Hepatocyte (in vitro differentiated cells): ENCODE measurements at places on chromosomes 13 and 19.
A peak's percentile ranks its signal among the peaks of the same experiment; 100 is the strongest.

DNA sequence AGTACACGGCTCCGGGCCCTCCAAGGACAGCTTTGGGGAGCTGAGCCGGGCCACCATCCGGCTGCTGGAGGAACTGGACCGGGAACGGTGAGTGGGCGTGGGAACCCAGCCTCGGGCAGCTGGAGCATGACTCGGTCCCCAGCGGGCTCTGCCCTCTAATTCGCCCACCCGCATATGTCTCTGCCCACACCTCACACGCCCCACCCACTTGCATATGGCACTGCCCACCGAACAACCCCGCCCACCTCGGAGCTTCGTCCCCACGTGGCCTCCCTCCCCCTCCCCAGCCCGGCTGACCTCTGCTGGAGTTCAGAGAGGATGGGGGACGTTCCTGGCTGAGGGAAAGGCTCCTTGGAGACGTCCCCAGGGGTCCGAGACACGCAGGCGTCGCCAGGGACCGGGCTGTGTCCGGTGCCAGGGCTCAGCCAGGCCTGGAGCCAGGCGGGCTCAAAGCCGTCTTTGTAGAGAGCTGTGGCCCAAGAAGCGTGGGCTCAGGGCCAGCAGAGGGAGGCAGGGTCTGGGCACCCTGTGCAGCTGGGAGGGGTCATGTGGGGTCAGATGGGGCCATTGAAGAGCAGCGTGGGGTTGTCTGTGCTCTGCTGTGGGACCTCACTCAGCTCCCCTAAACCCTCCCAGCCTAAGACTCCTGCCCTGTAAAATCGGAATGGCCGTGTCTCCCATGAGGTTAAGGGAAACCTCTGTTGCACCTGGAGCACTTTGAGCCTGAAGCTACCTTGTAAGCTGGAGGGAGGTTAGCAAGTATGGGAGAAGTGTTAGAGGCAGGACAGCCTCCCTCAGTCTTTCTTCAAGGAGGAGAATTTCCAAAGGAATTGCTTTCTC, 3.8 kb downstream of the APC2 start:
- H3K4me1 ChIP-seq = no peaks in the 10 kb centered on the region
- no peak overlapping the region for H3K4me3 ChIP-seq
- no peak overlapping the region for H3K27ac ChIP-seq
- H3K36me3 ChIP-seq = no peaks in the 10 kb centered on the region
- no peak for DNase-seq

DNA sequence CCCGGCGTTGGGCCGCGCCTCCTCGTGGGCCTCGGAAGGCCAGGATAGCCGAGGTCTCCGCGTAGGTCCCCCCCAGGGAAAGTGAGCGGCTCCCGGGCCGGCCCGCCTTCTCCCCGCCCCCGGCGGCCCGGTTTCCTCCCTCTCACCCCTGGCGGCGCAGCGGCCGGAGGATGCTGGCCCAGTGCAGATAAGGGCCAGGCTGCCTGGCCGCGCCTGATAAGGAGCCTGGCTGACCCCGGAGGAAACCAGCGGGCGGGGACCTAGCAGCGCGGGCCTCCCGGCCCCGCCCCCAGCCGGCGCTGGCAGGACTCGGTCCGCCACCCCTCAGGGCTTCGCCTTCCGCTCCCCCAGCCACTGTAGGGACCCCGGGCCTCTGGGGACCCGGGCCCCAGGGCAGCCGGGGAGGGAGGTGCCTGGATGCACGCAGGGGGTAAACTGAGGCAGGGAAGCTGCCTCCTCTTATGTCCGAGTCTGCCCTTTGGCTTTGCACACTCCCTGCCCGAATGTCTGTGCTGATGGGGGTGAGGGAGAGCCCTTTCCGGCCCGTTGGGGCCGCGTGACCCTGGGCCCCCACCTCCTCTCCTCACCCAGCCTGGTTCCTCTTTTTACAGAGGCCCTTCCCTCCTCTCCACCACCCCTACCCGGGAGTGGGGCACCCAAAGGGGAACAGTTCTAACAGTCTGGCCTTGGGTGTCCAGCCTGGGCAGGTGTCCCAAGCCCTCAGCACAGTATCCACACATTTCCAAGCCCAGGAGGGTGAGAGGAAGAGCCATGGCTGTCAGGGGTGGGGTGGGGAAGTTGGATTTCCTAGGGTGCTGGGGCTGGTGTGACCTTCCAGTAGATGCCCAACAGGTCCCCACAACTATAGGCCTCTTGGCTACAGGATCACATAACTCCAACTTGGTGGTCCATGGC, at the start of gene LYL1:
Gene LYL1, minus strand, starts transcription at position 193 of the 915 bp plus-strand sequence. CDS start 1,687 bp downstream, outside the sequence.
- no peak within 1 kb of the TSS for H3K27ac ChIP-seq
- H3K36me3 ChIP-seq = no peaks in the 10 kb centered on the region
- peaks cover 24% of the 10 kb centered on the region for H3K4me1 ChIP-seq
- H3K4me3 ChIP-seq = no peak within 1 kb of the TSS
- peaks cover 24% of the 10 kb centered on the region for H3K27me3 ChIP-seq
- DNase-seq = peak; percentile 82

DNA sequence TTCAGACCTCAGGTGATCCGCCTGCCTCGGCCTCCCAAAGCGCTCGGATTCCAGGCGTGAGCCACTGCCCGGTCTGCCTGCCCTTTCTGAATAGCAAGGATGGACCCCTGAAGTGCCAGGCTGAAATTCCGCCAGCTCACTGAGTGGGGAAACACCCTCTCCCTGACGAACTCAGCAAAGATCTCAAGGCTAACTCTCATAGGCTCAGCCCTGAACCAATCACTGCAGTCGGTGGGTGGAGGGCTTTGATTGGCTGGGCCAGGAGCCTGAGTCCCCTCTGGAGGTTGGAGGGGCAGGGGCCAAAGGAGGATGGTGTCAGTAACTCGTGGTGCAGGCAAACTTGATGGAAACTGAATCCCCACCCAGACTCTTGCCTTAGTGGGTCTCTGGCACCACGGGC, 11.2 kb upstream of the COMP start:
- DNase-seq = peak; percentile 4
- H3K27me3 ChIP-seq = peaks cover 3% of the 10 kb centered on the region
- no peak overlapping the region for H3K4me3 ChIP-seq
- peaks cover 4% of the 10 kb centered on the region for H3K4me1 ChIP-seq
- no peaks in the 10 kb centered on the region for H3K36me3 ChIP-seq

- peak overlapping the region; percentile 57 for H3K4me3 ChIP-seq
- H3K27me3 ChIP-seq = no peaks in the 10 kb centered on the region
- H3K36me3 ChIP-seq = no peaks in the 10 kb centered on the region
- peak; percentile 45 for DNase-seq
These were observed 740 bp downstream of the ZNF555 start for GRCh38 chr19:2841855-2842574.

GRCh38 chr13:50990065-50990817, 80.7 kb downstream of the RNASEH2B start:
- H3K4me1 ChIP-seq = peaks cover 13% of the 10 kb centered on the region
- H3K27me3 ChIP-seq = no peaks in the 10 kb centered on the region
- H3K27ac ChIP-seq = no peak overlapping the region
- DNase-seq = no peak
- no peaks in the 10 kb centered on the region for H3K36me3 ChIP-seq
- H3K4me3 ChIP-seq = no peak overlapping the region

DNA sequence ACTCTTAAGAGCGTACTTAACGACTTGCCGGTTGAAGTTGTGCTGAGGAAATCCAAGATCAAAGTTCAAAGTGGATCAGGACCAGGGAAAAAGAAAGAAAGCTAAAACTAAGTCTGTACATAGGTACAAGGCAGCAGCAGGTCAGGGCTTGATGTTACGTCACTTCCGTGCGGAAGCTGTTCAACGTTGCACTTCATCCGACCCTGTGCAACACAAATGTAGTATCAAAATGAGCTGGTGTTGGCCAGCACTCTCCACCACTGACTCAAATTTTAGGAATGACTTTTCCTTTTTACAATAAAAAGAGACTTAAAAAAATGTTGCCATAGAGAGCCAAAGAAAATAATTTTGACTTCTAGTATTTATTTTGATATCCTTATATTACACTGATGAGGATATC, 1315.4 kb downstream of the EFNB2 start:
- no peak overlapping the region for H3K27ac ChIP-seq
- no peaks in the 10 kb centered on the region for H3K4me1 ChIP-seq
- H3K36me3 ChIP-seq = no peaks in the 10 kb centered on the region
- no peak for DNase-seq
- H3K27me3 ChIP-seq = no peaks in the 10 kb centered on the region
- H3K4me3 ChIP-seq = no peak overlapping the region

DNA sequence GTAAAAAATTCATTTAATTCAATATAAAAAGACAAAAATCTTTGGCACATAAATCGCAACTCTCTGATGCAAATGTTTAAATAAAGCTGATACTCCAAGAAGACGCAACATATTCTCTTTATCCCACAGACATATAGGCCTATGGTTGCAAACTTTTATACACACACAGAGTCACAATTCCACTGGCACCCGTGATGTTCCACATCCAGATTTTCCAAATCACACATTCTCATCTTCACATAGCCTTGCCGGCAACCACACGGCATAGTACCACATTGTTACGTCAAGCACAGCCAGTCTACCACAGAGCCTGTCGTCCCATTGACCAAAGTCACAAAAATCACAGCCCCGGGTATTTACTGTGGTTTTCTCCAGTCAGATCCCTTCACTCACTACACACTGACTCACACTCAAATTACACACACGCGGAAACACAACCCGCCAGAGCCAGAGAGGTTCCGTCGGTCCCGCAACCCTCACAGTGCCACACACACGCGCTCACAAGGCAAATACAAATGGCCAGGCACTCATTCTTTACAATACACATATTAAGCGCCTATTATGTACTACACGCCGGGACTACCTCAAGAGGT, 546 bp upstream of the ZNF546 start:
- H3K27me3 ChIP-seq = no peaks in the 10 kb centered on the region
- H3K4me1 ChIP-seq = peaks cover 8% of the 10 kb centered on the region
- peak; percentile 31 for DNase-seq

DNA sequence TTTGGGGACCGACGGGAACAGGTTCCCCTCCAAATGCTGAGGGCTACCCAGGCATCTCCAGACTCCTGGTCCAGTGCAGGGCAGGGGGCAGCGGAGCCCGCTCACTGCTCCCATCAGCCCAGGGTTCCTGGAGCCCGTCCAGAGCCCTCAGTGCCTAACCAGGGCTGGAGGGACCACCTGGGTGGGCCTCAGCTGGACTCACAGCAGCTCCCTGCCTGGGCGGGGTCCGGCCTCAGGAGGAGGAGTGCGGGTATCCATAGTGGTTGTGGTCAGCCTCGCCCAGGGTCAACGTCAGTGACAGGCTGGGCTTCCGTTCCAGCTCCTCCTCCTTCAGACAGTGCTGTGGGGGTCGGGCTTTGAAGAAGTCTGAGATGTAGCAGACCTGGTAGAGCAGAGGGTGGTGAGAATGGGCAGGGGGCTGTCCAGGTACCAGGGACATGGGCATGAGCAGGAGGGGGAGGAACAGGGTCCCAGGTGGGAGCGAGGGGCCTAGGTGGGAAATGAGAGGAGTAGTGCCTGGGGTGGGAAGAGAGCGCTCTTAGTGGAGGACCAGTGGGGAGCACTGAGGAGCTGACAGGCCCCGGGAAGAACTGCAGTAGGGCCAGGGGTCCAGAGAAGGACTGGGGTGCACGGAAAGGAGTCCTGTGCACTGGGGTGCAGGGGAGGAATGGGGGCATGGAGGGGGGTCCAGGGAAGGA, 9.9 kb downstream of the PLPP2 start:
- no peaks in the 10 kb centered on the region for H3K27me3 ChIP-seq
- H3K27ac ChIP-seq = no peak overlapping the region
- H3K36me3 ChIP-seq = no peaks in the 10 kb centered on the region

DNA sequence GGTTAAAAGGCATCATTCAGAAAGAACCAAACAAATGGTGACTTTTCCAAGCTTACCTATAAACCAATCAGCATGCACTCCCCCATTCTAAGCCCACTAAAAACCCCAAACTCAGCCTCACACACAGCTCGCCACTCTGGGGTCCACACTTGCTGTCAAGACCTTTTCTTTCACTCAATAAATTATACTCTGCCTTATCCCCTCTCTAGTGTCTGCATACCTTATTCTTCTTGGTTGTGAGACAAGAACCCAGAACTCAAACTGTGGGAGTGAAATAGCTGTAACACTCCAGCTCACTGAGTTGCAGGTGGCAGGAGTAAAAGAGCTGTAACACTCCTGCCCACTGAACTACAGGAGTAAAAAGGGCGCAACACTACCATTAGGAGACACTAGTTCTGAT, 559.0 kb downstream of the TBC1D4 start:
- no peaks in the 10 kb centered on the region for H3K36me3 ChIP-seq
- no peak overlapping the region for H3K4me3 ChIP-seq
- no peaks in the 10 kb centered on the region for H3K4me1 ChIP-seq

DNA sequence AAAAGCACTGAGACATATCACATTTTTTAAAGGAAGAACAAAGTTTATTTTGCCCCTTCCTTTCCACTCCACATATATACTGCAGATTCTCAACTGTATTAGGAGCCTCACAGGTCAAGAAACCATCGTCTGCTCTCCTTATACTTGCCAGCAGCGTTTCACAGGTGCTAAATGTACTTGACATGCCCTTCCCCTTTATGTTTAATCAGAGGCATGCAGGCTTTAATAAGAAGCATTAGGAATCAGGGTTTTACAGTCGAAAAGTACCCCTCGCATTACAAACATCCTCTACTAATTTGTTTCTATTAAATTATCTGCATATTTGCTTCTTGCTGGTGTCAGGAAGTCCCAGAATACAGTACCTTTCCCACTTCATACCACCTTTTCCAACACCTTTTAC, 3.7 kb upstream of the RAP2A start:
- H3K4me3 ChIP-seq = no peak overlapping the region
- peaks cover 13% of the 10 kb centered on the region for H3K4me1 ChIP-seq
- DNase-seq = no peak
- H3K36me3 ChIP-seq = no peaks in the 10 kb centered on the region

DNA sequence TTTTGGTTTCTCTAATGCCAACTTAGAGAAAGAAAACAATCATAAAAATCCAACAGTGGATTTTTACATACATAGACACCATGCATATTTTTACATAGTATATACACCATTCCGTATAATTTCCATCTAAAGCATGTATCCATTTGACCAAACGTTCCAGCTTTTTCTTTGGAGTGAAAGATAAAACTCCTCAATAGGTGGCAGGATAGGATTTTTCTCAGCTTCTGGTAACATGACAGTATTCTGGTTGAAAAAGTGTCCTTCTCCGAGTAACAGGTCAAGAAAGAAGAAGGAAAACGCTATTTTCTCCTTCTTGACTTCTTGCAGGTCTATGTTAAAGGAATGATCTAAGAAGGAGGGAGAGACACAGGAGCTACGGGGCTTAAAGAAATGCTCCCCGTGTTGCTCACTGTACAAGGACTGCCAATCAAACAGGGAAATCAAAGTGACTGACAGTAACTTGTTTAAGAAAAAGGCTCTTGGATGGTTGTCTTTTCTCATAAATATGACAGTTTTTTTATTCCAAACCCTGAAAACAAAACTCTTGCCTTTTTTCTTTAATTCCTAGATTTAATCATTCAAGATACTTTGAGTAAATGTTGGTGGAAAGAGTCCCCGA, 11.5 kb downstream of the FLT1 start:
- H3K27me3 ChIP-seq = no peaks in the 10 kb centered on the region
- H3K4me3 ChIP-seq = no peak overlapping the region
- H3K4me1 ChIP-seq = no peaks in the 10 kb centered on the region

DNA sequence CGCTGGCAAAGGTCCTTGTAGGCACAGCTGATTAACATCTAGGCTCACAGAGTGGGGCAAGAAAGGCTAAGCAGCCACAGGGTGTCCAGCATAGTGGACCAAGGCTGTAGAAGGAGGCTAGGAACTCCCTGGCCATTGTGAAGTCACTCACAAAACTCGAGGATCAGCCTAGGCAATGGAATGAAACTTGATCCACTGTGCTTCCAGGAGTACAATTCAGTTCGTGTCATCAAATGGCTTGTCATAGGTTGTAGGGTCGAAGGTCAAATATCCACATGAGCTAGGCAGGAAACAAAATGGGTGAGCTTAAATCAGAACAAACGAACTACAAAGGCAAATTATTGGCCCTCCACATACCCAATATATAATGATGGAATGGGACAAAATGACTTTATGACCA, 4.4 kb upstream of the FAM187B start:
- H3K27ac ChIP-seq = no peak overlapping the region
- H3K4me3 ChIP-seq = no peak overlapping the region
- H3K4me1 ChIP-seq = no peaks in the 10 kb centered on the region
- H3K27me3 ChIP-seq = no peaks in the 10 kb centered on the region
- no peak for DNase-seq
